Activated T-cell treated with anti-CD3 and anti-CD28 coated beads for 48 hours (primary cell): ENCODE measurements at places on chromosomes 1 and 21.
A peak's percentile ranks its signal among the peaks of the same experiment; 100 is the strongest.

GRCh38 chr1:226417830-226418546 lies 10.1 kb upstream of the PARP1 start:
- no peak for DNase-seq

GRCh38 chr21:29610779-29611360 lies 312.1 kb downstream of the BACH1 start:
- no peak for DNase-seq

DNA sequence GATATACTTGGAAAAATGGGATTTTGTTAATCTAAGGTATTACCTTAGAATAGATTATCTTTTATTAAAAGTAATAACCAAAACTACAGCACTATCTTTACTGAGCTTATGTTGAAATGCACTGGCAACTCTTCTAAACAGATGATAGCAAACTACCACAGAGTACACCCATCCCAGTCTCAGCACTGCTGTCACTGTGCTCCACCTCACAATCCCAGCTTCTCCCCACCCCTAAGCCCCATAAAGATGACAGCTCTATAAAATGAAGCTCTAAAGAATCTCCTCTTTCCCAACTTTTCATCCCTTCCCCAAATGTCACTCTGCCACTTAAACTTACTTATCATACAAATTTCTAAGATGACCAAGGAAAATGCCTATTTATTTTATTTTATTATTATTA lies 6.4 kb downstream of the DSTYK start:
- DNase-seq = no peak

DNA sequence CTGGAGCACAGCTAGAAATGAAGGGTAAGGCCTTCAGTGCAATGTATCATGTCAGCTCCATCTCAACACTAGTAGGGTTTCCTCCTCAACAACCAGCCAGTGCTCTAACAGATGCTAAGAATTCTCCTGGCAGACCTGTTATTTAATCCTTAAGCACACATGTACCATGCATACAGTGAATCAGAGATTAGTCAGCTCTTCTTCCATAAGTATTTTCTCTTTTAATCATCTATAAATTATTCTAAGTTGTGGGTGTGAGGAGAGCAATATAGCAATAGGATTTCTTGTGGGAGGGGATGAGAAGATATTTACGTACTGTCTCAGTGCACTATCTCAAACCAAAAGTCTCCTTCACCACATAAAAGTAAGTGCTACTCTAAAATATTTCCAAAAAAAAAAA lies 95.3 kb downstream of the COP1 start:
- DNase-seq = no peak

GRCh38 chr1:76337542-76338219 lies 263.1 kb downstream of the ST6GALNAC3 start:
- DNase-seq = no peak

- no peak for DNase-seq
These were observed 859 bp upstream of the MAGI3 start for GRCh38 chr1:113389359-113389952.

DNA sequence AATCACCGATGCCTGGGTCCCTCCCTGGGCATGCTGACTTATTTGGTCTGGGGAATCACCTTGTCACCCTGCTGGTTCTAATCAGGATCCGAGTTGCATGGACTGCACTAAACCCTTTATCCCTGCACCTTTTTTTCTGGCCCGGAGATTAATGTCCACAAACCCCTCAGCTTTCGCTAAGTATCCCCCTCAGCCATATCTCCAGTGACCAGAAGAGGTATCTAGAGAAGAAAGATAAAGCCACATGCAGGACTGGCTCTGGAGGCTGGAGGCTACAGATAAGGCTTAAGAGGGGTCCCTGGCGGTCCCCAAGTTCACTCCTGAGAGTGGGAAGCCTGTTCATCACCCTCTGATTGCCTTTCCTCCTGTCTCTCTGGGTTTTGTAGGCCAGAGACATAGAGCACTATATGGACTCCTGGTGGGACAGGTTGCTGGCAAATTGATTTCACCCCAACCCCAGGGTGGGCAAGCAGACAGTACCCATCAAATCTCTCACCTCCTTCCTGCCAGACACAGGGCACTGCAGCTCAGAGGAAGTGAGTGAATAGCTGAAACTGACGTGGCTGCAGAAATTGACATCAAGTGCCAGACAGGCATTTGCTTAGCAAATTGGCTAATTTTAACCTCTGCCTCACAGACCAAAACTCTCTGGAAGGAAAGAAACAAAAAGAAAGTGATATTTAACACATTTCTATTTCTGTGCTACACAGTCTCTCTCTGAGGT lies 38.8 kb downstream of the HMGB4 start:
- no peak for DNase-seq

DNA sequence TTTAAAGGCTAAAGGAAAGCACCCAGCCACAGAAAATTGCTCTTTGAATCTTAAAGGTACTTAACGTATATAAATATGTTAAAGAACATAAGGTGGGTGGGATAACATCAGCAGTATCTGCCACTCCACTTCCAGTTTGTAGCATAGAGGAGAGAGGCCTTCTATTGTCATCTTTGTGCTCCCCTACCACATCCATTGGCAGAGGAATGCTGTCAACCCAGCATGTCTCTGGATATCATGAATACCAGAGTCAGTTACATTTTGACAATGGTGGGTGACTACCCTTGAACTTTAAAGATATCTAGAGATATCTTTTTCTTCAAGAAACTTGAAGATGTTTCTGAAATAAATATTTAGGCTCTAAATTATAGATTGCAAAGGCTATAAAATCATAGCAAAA lies 283.2 kb upstream of the LRRC7 start:
- DNase-seq = no peak

- DNase-seq = no peak
These were observed 80.5 kb upstream of the KIF26B start for GRCh38 chr1:245074232-245074747.

DNA sequence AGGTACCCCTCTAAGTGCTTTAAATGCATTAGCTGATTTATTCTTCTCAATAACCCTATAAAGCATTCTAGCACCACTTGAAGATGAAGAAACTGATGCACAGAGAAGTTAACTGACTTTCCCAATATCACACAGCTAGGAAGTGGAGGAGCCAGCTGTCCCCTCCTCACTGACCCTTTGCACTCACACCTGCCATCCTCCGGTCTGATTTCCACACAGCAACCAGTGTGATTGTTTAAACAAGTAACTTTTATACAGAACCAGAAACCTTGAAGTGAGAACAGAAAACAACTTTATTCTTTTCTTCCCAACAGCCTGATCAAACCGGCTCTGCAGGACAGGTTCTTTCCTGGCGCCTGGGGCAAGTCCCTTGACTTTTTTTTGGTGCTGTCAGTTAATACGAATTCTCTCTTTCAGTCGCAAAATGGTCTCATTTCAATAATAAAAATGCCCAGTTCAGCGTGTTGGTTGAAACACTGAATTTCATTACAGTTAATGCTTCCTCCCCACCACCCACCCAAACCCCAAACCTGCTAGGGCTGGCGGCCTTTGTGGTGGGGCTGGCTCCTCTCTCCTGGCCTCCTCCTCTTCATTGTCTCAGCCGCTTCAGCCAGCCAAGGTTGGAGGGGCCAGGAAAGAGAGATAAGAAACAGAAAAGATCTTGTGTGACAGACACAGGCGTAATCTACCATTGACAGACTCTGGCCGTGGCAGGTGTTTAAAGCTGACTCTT lies 26.4 kb upstream of the EEIG2 start:
- peak; percentile 6 for DNase-seq

DNA sequence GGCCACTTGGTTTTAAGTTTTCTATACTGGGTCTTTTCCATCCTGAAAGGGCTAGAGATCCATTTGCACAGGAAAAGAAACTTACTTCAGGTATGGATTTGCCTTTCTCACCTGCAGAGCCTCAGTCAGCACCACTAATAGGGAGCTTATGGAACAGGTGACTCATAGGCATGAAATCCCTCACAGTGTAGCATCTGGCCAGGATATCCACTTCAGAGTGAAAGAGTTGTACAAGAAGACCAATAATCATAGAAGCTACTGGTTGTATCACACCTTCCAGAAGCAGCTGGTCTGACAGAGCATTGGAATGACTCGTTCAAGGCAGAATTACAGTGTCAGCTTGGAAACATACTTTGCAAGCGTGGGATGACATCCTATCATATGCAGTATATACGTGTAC lies 26.3 kb upstream of the SYT14 start:
- no peak for DNase-seq

- no peak for DNase-seq
These were observed 15.5 kb upstream of the MAP3K7CL start for GRCh38 chr21:29114765-29115500.

GRCh38 chr1:8348047-8348776 lies 30.3 kb downstream of the SLC45A1 start:
- DNase-seq = no peak

DNA sequence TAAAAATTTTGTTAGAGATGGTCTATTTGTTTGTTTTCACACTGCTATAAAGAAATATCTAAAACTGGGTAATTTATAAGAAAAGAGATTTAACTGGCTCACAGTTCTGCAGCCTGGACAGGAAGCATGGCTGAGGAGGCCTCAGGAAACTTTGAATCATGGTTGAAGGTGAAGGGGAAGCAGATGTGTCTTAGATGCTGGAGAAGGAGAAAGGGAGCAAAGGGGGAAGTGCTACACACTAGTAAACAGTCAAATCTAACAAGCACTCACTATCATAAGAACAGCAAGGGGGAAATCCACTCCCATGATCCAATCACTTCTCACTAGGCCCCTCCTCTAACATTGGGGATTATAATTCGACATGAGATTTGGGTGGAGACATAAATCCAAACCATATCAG lies 76.8 kb upstream of the COL24A1 start:
- no peak for DNase-seq

- no peak for DNase-seq
These were observed 179.2 kb downstream of the BACH1 start for GRCh38 chr21:29477941-29478340.

DNA sequence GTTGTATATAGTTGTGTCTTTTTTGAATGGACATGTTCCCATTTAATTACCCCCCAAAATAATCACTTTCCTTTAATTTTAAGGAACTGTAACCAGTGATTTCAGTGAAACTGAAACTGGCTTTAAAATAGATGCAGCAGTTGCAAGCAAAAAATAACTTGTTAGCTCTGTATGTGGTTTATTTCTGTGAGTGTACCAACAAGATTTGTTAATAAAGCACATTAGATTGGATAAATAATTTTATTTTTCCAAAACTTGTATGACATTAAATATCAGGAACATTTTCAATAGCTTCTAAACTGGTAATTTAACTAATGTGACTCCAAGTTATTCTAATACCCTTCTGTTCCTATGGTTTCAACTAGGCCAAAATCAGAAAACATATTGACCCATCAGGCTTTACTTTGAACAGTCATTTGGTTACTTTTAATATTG lies 184.3 kb upstream of the CACYBP start:
- no peak for DNase-seq

DNA sequence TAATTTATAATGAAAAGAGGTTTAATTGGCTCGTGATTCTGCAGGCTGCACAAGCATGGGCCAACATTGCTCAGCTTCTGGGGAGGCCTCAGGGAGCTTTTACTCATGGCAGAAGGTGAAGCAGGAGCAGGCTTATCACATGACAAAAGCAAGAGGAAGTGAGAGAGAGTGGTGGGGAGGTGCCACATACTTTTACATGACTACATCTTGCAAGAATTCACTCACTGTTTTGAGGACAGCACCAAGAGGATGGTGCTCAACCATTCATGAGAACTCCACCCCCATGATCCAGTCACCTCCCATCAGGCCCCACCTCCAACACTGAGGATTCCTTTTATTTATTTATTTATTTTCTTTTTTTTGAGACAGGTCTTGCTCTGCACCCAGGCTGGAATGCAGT lies 5.5 kb upstream of the PLEKHM2 start:
- no peak for DNase-seq

GRCh38 chr1:205444931-205445645 lies 10.8 kb downstream of the BLACAT1 start:
- DNase-seq = no peak
